A549 treated with AZD2906 at 1 μM for 4 hours (cell line): ENCODE measurements at places on chromosomes 1 and 21. TPM values are rescaled to one million over a fixed set of nuclear protein-coding genes. Genes with fewer than 3 reads are reported as not detected.

Gene LRRC38
- 0.05 to 0.11 TPM (median 0.09 TPM) in 5 replicates for total RNA-seq

Gene PDZK1IP1
- 6.1 to 8.7 TPM (median 8.0 TPM) in 5 replicates for total RNA-seq

Gene TAL1
- not detected in 5 replicates for total RNA-seq

Gene HAO2
- not detected in 5 replicates for total RNA-seq

Gene KRTAP15-1
- total RNA-seq: not detected in 5 replicates

Gene NPHP4
- 4.2 to 5.8 TPM (median 5.3 TPM) in 5 replicates for total RNA-seq

Gene ALX3
- total RNA-seq: not detected in 5 replicates

Gene EFNA3
- 12.3 to 14.8 TPM (median 14.2 TPM) in 5 replicates for total RNA-seq

Gene CELA2A
- total RNA-seq: not detected in 5 replicates

Gene GOLT1A
- total RNA-seq: 3.3 to 7.0 TPM (median 5.1 TPM) in 5 replicates

Gene AIRE
- 0.03 TPM in 1 of 5 replicates, not detected in the others for total RNA-seq

Gene MYBPH
- total RNA-seq: not detected in 5 replicates

Gene CFHR3
- total RNA-seq: 0.15 to 0.18 TPM (median 0.17 TPM) in 4 of 5 replicates, not detected in the other

Gene CFAP74
- 0.02 to 0.07 TPM (median 0.06 TPM) in 3 of 5 replicates, not detected in the others for total RNA-seq

Gene NUF2
- total RNA-seq: 23.0 to 30.7 TPM (median 25.2 TPM) in 5 replicates

Gene TMCC2
- 1.4 to 1.8 TPM (median 1.6 TPM) in 5 replicates for total RNA-seq

Gene OR2G6
- not detected in 5 replicates for total RNA-seq

Gene INSRR
- total RNA-seq: not detected in 5 replicates

Gene UBQLN4
- total RNA-seq: 33.7 to 42.4 TPM (median 36.4 TPM) in 5 replicates

Gene CD5L
- total RNA-seq: not detected in 5 replicates

Gene PKN2
- 9.9 to 16.1 TPM (median 12.8 TPM) in 5 replicates for total RNA-seq

Gene SERPINC1
- total RNA-seq: 0.07 to 0.14 TPM (median 0.07 TPM) in 3 of 5 replicates, not detected in the others

Gene JAM2
- total RNA-seq: 0.02 to 0.08 TPM in 2 of 5 replicates, not detected in the others

Gene AK5
- 4.6 to 9.1 TPM (median 5.8 TPM) in 5 replicates for total RNA-seq

Gene FAM110D
- total RNA-seq: 0.03 to 0.07 TPM (median 0.03 TPM) in 3 of 5 replicates, not detected in the others

Gene KRTAP25-1
- total RNA-seq: not detected in 5 replicates

Gene MORC3
- 4.9 to 8.8 TPM (median 6.2 TPM) in 5 replicates for total RNA-seq

Gene SPRR2G
- total RNA-seq: not detected in 5 replicates

Gene BRINP3
- not detected in 5 replicates for total RNA-seq

Gene RBBP4
- total RNA-seq: 62.6 to 94.0 TPM (median 72.0 TPM) in 5 replicates

Gene CLSTN1
- total RNA-seq: 59.0 to 63.5 TPM (median 60.7 TPM) in 5 replicates

Gene ARMH1
- total RNA-seq: 0.50 to 1.5 TPM (median 0.98 TPM) in 5 replicates

Gene ZYG11A
- total RNA-seq: 2.3 to 2.7 TPM (median 2.6 TPM) in 5 replicates

Gene HAPLN2
- total RNA-seq: 0.13 to 0.29 TPM (median 0.20 TPM) in 4 of 5 replicates, not detected in the other

Gene EXO1
- 18.9 to 30.5 TPM (median 21.0 TPM) in 5 replicates for total RNA-seq

Gene TRNP1
- 189 to 300 TPM (median 281 TPM) in 5 replicates for total RNA-seq

Gene DIO1
- not detected in 5 replicates for total RNA-seq

Gene VSIG8
- total RNA-seq: 0.03 to 0.11 TPM in 2 of 5 replicates, not detected in the others

Gene FTCD
- total RNA-seq: 0.23 to 0.24 TPM (median 0.23 TPM) in 3 of 5 replicates, not detected in the others

Gene CAMK1G
- total RNA-seq: 0.22 to 0.60 TPM (median 0.35 TPM) in 5 replicates

Gene MANEAL
- 21.2 to 26.5 TPM (median 25.0 TPM) in 5 replicates for total RNA-seq

Gene KRTAP21-2
- total RNA-seq: not detected in 5 replicates

Gene YOD1
- 7.1 to 9.1 TPM (median 8.3 TPM) in 5 replicates for total RNA-seq

Gene VWA1
- 3.7 to 15.9 TPM (median 14.0 TPM) in 5 replicates for total RNA-seq

Gene SYPL2
- 0.05 to 0.13 TPM (median 0.08 TPM) in 5 replicates for total RNA-seq

Gene GPR37L1
- 0.10 to 0.11 TPM (median 0.10 TPM) in 5 replicates for total RNA-seq

Gene ZNF683
- not detected in 5 replicates for total RNA-seq

Gene KIF17
- 1.8 to 2.5 TPM (median 2.1 TPM) in 5 replicates for total RNA-seq

Gene RPE65
- total RNA-seq: not detected in 5 replicates

Gene TCP10L
- total RNA-seq: 0.27 to 0.89 TPM (median 0.70 TPM) in 5 replicates

Gene GBP6
- not detected in 5 replicates for total RNA-seq

Gene ABCA4
- total RNA-seq: 0.08 to 0.17 TPM (median 0.11 TPM) in 5 replicates
